GM06990 (cell line): ENCODE measurements at places on chromosomes 11 and 22.

- no peak for DNase-seq
Observed at GRCh38 chr22:38481162-38481870, 13.4 kb downstream of the KDELR3 start.

DNA sequence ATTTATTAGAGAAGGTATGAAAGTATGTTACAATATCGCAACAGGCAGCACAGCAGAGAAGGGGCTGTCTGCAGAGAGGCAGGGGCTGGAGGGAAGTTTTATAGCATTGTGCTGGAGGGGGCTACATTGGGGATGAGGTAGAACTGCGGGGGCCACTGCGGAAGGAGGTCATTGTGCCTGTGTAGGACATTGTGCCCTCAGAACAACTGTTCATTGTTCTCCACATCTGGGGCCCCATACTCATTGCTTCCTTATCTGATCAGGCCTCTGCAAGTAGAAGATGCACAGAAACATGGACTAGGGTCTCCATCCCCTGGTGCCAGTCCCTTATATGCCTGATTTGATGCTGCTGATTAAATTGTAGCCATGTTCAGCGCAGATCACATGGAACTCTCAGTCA, 12.1 kb downstream of the NADSYN1 start:
- no peak for DNase-seq

- DNase-seq: no peak
Observed at GRCh38 chr11:112863305-112863704, 97.9 kb upstream of the NCAM1 start.

- no peak for DNase-seq
Observed at GRCh38 chr11:131975619-131976018, 605.2 kb downstream of the NTM start.

DNA sequence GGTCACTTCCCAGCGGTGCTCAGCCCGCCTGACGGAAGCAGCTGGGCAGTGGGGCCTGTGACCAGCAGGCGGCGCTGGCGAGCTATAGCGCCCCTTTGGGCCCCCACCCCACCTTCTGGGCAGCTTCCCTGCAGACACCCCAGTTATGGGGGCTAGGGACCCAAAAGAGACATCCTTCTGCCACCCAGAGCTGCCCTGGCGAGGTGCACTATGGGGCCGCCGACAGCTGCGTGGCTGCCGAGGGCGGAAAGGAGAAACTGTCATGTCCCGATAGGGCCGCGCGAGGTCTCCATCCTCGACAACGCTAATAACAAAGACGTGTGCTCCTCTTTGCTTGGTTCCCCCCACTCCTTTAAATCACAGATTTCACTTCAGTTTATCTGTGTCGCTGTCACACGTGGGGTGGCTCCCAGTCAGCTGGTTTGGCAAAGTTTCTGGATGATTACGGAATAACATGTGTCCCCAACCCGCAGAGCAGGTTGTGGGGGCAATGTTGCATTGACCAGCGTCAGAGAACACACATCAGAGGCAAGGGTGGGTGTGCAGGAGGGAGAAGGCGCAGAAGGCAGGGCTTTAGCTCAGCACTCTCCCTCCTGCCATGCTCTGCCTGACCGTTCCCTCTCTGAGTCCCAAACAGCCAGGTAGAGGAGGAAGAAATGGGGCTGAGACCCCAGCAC, 673 bp upstream of the MYO7A start:
- DNase-seq: peak; percentile 44

DNA sequence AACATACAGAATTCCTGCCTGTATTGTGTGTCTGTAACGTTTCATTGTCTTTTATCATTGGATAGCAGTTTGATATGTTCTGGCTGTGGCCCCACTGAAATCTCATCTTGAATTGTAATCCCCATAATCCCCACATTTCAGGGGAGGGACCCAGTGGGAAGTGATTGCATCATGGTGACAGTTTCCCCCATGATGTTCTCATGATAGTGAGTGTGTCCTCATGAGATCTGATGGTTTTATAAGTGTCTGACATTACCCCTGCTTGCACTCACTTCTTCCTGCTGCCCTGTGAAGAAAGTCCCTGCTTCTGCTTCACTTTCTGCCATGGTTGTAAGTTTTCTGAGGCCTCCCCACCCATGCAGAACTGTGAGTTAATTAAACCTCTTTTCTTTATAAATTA, 19.6 kb upstream of the MTMR2 start:
- DNase-seq: no peak

GRCh38 chr11:19978668-19979518, 181.4 kb downstream of the DBX1 start:
- peak; percentile 29 for DNase-seq

- DNase-seq: no peak
Observed at GRCh38 chr11:8207080-8208000, 38.5 kb upstream of the RIC3 start.

DNA sequence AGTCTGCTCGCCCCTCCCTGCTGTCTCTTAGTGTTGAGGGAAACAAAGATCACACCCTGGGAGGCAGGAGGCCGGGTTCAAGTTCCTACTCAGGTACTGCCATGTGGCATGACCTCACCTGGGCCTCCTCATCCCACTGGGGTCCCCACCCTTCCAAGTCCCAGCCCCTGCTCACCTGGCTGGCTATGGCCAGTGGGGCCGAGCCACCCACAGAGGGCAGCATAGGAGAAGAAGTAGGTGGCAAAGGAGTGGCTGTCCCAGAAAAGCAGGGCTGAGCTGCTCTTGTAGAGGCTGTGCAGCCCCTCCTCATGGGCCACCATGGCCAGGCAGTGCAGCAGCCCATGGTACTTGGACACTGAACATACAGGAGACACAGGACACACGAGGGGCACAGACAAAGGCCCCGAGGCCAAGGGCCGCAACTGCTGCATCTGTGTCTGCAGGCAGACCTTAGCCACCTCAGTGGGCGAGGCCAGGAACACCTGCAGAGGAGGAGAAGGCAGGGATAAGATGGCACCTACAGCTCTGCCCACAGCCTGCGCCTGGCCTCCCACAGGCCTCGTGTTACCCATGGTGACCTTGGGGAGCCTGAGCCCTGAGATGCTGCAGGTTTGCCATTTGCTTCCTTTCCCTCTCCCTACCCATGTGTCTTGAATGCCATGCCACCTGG, 50.6 kb upstream of the MPEG1 start:
- no peak for DNase-seq

DNA sequence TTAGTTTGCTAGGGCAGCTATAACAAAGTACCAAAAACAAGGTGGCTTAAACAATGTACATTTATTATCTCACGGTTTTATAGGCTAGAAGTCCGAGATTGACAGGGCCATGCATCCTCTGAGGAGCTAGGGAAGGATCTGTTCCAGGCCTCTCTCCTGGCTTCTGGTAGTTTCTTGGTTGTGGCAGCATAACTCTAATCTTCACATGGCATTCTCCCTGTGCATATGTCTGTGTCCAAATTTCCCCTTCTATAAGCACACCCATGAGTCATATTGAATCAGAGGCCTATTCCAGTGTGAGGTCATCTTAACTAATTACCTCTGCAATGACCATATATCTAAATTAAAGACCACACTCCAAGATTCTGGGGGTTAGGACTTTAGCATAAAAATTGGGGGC, 31.3 kb upstream of the MMP13 start:
- DNase-seq: no peak

DNA sequence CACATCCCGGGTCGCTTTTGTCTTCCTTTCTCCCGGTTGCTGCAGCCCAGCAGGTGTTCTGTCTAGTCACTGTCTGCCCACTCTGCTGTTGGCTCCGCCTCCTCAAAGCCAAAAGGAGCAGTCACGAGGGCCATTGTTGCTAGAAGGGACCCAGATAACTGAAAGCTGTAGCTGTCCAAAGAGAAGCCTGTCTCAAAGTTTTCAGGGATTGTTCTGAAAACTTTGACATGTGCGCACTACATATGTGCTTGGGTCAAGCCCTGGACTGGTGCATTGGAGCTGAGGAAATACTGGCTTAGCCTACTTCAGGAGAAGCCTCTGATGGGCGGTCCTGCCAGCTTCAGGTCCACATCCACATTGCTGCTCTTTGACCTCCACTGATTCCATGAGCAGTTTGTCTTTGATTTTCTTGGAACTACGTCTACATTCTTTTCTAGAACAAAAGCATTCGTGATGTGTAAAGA, 8.8 kb upstream of the OR2AT4 start:
- DNase-seq: no peak

DNA sequence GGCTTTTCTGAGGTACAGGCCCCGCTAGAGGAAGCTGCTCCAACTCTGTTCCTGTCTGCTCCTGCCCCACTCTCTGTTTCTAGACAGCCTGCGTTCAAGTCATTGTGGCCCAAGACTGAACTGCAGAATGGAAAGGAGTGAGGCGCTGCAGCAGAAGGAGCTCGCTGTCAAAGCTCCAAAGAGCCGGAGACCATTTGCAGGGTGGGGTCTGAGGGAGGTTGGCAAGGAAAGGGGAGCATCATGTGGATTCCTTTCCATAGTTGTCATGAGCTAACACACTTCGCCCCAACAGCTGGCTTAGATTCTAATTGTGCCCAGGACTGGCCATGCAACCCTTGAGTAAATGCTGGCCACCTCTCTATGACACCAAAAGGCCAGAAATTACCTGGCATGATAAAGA, 18.8 kb downstream of the APOL4 start:
- DNase-seq: no peak

DNA sequence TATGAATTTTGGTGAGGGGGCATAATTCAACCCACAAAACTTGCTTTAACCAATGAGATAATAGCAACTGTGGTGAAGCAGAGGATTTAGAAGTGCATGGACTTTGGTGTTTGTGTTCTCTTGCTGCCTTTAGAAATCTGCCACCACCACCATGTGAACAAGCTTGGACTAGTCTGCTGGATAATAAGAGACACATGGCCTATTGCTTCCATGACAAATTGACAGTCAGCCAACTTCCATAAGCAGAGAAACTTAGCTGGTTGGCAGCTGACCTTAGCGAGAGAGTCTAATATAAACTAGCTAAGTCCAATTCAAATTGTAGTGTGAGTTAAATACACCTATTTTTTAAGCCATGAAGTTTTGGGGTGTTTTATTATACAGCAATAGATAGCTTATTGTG, 482.1 kb upstream of the ANO5 start:
- DNase-seq: no peak

GRCh38 chr11:19327280-19327679, 86.5 kb upstream of the E2F8 start:
- DNase-seq: no peak

DNA sequence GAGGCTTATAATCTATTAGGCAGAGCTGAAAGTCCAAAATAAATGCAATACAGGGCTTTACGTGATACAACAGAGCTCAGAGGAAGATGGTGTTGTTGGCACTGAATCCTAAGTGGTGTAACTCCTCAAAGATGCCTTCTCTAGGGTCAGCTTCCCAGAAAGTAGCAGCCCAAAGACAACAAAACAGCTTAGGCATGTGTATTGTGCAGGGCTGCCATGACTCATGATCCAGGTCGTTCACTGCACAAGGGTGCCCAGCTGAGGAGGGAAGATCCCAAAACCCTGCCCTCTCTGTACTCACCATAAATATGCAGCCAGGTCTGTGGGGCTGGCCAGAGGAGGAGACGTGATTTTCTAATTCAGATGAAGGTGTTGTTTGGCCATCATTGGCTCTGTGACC, 59.4 kb upstream of the NNMT start:
- DNase-seq: no peak

DNA sequence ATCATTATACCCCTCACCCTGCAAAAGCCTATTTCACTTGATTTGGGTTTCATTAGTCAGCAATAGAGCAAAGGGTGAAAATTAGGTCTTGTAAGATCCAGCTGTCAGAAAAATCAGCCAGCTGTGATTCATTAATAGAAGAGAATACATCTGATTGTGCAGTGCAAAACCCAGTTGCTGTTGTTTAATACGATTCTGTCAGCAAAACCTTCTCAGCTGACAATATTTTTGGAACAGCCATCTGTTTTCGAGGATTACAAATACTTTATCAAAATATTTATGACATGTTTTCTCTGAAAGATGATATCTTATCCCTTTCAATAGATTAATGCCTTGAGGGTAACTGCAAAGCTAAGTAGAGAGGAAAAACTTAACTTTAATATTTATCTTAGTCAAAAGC, 1354.0 kb upstream of the RAG2 start:
- no peak for DNase-seq

- DNase-seq: no peak
Observed at GRCh38 chr11:72426103-72426757, 8.1 kb downstream of the CLPB start.

DNA sequence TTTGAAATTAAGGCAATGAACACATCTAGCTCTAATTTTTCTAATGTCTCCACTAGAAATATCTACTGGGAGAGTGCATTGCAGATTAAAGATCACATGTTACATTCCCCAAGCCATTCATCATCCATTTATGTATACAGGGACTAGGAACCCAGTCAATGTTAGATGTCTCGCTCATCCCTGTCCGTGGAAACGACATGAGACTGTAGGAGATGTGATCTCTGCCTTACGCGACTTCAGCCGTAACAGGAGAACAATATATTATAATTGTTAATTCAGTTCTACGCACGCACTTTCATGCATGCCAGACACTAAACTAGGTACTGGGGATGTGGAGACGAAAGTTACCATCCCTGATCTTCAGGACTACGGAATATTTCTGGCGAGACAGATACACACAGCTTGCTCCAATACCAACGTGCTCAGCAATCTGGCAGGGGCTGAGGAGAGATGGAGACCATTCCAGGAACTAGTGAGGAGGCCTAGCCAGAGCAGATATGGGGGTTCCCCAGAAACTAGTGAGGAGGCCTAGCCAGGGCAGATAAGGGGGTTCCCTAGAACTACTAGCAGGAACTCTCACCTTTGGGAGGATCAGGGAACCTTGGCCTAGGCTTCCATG, 706 bp downstream of the DCPS start:
- no peak for DNase-seq

GRCh38 chr11:73313652-73314051, 5.6 kb downstream of the ARHGEF17 start:
- no peak for DNase-seq

GRCh38 chr11:116110802-116111201, 606.6 kb upstream of the CADM1 start:
- no peak for DNase-seq

- no peak for DNase-seq
Observed at GRCh38 chr11:2690596-2691354, 9.0 kb downstream of the KCNQ1OT1 start.

GRCh38 chr11:35803115-35803514, 140.5 kb downstream of the TRIM44 start:
- DNase-seq: no peak

- no peak for DNase-seq
Observed at GRCh38 chr11:104529213-104529612, 365.3 kb upstream of the PDGFD start.

DNA sequence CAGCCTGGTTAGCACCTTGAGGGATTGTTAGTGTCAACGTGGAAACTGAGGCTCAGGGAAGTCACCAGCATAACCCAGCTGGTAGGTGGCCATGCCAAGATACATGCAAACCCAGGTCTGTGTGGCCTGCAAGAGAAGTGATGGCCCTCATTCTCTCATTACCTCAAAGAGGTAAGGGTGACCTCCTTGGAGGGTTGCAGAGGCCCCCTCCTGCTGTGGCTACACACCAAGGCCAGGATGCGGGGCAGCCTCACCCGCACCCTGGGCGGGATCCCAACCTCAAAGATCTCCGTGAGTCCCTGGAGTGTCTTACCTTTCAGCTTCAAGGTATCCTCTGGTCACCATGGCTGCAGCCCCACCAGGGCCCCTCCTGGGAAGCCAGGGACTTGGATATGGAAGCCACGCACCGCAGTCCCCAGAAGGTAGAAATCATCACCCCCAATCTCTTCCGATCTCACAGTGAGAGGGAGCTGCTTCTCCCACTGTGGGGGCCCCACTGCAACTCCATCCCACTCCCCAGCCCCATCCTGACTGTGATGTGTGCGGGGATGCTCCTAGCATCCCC, 95.4 kb downstream of the MORC2 start:
- no peak for DNase-seq

GRCh38 chr11:78656984-78657383, 82.3 kb upstream of the NARS2 start:
- DNase-seq: no peak

GRCh38 chr11:108586600-108586999, 7.0 kb downstream of the EXPH5 start:
- DNase-seq: no peak
